ENCODE measurements at places on chromosomes 2 and 18.

GRCh38 chr18:7622721-7623120, 55.6 kb downstream of the PTPRM start:
- DNase-seq, result no peak

DNA sequence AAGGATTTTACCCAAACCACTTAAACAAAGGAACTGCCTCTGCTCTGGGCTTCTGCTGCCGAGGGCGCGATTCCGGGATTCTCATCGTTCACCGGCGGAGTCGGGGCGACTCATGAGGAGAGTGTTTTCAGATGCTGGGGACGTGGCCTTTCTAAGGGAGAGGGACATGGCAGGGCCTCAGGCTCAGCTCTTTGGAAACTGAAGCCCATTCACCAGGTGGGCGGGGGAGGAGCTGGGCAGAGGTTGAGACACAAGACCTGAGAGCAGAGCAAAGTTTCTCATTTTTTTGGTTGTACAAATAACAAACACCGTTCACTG, 29.8 kb downstream of the NFATC1 start:
- no peak for DNase-seq

DNA sequence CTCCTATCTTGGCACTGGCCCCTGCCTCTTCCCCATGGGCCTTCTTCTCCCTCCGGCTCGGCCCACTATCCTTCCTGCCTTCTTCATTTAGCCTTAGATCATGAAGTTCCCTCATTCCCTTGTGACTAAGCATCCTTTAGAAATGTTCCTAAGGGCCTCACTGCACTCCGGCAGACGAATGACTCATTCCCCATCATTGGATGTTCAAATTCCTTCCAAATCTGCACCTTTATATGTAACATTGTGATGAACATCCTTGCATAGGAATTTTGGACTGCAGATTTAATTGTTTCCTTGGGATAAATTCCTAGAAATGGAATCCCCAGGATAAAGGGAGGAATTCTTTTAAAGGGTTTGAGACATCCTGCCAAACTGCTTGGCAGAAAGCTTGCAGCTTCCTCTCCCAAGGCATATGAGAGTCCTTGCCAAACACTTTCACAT, 19.0 kb downstream of the CRACDL start:
- no peak for DNase-seq

GRCh38 chr2:7604456-7604855, 687.2 kb downstream of the RNF144A start:
- DNase-seq, result no peak

GRCh38 chr2:200640901-200641300, 55.1 kb downstream of the AOX1 start:
- DNase-seq, result no peak

DNA sequence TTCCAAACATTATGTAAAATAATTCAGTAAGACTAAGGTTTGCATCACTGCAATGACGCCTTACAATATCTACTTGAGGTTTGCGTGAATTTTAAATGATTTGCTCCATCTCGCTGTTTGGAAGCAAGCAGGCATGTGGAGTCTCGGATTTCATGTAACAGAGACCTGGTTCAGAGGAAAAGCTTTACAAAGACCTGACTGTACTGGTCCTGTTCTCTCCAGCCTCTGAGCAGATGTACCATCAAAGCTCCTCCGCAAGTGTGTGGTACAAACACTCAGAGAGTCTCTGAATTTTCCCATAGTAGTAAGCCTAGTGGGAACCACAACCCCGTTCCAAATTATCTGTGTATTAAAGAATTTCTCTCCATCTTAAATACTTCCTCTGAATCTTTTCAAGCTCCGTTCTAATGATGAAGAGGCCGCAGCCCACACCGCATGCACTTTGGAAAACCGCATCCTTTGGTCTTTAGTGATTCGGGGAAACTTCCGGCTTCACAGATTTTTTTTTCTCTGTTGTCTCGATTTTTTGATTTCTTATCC, 728.1 kb upstream of the SOX11 start:
- DNase-seq, result no peak

DNA sequence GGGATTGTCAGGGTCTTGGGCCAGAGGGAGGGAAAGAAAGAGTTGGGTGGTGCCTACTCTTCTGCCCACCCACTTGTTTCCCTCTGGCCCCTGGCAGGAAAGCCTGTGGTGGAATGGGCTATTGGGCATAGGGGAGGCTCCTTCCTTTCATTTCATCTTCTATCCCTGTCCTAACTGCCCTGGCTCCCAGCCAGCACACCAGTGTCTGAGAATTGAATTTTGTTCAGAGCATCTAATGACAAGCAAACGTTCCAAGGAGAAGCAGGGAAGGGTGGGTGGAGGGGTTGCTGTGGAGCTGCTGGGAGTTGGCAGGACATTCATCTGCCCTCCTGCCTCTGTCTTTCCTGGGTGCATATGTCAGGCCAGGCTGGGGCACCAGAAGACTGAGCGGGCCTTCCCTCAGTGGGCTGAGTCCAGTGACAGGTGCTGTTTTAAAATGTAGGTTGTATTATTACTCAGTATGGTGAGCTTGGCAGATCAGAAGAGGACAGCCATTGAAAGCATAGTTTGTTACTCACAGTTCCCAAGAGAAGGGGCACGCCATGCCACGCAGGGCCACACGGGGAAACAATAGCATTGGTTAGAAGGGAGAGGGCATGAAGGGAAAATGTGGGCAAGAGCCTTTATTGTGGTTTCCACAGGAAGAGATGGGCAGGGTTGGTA, 171.9 kb downstream of the ACOXL start:
- no peak for DNase-seq

- no peak for DNase-seq
These were observed 22.9 kb upstream of the NARS1 start for GRCh38 chr18:57644540-57644939.

GRCh38 chr2:66805016-66805865, 370.3 kb downstream of the MEIS1 start:
- no peak for DNase-seq

DNA sequence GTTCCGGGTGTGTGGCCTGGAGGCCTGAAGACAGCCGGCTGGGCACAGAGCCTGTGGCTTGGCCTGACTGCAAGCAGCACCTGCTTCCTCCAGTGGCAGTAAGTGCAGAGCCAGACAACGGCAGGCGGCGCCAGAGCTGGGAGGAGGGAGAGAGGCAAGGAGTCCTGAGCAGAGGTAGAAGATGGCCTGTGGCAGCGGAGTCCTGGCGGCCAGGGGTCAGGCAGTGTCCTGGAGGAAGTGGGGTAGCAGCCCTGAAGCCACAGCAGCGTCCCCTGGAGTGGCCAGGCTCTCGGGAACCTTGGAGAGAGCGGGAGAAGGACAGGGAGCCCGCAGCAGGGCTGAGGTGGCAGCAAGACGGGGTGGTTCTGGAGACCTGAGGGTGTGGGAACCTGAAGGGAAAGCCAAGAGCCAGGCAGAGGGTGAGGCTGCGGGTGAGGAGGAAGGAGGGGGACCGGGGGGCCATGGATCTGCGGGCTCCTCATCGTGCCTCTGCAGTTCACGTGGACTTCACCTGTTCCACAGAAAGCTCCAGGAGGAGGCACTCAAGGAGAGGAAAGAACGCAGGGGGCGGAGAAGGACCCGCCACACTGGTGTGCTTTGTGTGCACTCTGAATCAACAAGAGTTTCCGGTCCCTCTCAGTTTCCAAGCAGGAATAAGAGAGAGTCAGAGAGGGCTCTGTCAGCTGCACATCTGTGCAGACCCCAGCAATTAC, 85.9 kb downstream of the USP40 start:
- no peak for DNase-seq

- DNase-seq, result no peak
These were observed 4.2 kb downstream of the PXDN start for GRCh38 chr2:1739961-1740715.

- DNase-seq, result no peak
These were observed 57.9 kb downstream of the LYPD6 start for GRCh38 chr2:149388120-149388816.

- DNase-seq, result no peak
These were observed 95.5 kb downstream of the LTBP1 start for GRCh38 chr2:33042265-33042664.

- peak; percentile 19 for DNase-seq
These were observed 510.3 kb downstream of the PLCL1 start for GRCh38 chr2:198314559-198315153.

DNA sequence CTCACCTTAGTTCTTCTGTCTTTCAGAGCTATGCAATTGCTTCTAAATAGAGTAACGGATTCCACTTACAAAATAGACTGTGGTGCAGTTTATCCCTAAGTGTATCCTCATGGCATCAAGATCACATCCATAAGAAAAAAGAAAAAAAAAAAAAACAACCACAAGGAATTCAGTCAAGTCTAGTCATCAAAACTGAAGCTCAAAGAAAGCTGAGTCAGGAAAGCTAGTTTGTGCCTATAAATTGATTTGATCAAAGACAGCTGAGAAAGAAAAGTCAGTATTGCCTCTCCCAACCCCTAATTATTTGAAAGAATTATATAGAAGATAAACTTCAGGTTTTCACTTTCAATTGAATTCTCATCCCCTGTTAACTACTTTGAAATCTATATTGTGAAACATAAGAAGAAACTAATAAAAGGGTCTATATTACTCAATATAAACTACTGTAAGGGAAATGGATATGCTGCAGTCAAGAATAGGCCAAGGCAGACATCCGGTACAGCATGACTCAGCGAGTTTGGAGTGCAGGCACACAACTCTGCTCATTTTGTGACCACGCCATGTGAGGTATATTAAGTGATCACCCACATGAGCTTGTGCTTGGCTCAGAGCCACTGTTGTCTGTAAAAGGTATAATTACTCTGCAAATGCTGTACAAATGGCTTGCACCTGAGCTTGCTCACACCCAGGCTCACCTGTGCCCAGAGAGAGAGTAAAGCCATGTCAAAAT, 568.1 kb upstream of the CRIM1 start:
- no peak for DNase-seq

DNA sequence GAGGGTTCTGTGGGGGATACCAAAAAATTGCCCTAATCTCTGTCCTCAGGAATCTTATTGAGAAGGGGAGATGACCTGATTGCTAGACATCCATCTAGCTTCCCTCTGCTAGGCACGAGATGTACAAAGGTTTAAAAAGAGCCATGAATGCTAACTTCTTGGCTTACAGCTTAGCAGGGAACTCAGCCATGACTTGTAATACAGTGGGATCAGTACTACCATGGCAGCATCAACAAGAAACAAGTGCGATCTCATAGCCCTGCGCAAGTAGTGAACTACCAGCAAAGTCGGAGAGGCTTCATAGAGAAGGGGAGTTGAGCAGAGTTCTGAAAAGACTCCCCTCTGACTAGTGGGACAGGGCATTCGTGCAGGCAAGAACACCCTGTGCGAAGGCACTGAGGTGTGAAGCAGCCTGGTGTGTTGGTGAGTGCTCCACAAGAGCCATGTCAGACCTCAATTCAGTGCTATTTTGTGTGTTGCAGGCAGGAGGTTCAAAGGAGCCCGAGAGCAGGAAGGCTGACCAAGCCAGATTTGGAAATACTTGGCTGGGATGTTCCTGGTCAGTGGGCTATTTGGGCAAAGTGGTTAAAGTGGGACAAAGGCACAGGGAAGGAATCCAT, 130.0 kb downstream of the FMNL2 start:
- DNase-seq, result no peak

- no peak for DNase-seq
These were observed 635.5 kb downstream of the ARHGAP15 start for GRCh38 chr2:143764706-143765105.

GRCh38 chr18:50796495-50796894, 23.3 kb downstream of the MRO start:
- DNase-seq, result no peak

GRCh38 chr2:38485734-38486133, 108.7 kb upstream of the ATL2 start:
- peak; percentile 86 for DNase-seq

- no peak for DNase-seq
These were observed 863 bp upstream of the SIX2 start for GRCh38 chr2:45009928-45010701.

- DNase-seq, result peak; percentile 66
These were observed 232.8 kb downstream of the DYM start for GRCh38 chr18:49227441-49228165.

DNA sequence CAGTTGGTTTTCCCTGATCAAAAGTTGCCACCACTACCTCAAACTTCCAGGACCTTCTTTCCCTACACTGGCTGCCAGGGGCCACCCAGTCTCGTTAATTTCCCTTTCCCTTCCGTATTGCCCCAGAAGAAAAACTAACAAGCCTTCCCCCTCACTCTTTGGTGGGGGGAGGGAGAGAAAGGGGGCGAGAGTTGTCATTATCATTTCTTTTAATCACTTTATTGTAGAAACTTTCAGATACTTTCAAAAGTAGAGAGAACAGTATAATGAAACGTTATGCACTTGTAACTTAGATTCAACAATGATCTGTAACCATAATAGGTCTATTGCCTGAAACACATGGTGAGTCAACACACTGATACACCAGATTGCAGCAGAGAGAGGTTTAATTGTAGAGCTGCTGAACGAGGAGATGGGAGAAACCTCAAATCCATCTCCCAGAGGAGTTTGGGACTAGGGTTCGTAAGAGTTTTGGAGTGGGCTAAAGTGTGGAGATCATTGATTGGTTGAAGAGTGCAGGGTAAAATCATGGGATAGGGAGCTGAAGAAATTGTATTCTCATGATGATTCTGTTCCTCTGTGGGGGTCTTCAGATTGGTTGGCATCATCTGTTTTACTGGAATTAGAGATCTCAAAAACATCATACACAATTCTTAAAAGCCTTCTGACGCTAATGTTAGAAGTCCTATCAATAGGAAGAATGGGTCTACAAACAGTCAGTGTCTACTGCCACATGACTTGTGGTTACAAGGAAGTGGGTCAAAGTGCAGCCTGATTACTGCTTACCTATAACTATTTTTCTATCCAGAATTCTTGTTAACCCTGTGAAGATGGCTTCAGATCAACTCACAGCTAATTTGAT, 2.6 kb upstream of the RNF149 start:
- DNase-seq, result no peak

DNA sequence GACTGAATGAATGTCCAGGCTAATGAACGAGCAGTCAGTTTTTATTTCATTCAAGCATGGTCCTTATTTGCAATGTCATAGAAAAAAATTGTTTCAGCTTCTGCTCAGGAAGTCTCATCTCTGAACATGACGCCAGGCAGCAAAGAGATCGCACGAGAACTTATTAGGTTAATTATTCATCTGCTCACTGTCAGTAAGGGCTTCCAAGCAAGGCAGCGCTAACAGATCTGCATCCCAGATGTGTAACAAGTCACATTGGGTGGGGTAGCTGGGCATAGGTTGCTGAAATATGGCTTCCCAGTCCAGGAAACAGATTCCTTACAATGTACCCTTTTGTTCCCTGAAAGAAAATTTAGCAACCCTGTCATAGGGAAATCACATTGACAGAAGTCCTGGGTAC, 63.5 kb downstream of the ANKRD44 start:
- DNase-seq, result no peak

All from inflammatory macrophage treated with lipopolysaccharide for 1 hour (primary cell).